Stimulated activated CD8-positive, alpha-beta memory T cell treated with anti-CD3 and anti-CD28 coated beads, Interleukin-4, amount 100 ng/mL, for 1 hour (primary cell): ENCODE measurements at places on chromosomes 5 and 9.

DNA sequence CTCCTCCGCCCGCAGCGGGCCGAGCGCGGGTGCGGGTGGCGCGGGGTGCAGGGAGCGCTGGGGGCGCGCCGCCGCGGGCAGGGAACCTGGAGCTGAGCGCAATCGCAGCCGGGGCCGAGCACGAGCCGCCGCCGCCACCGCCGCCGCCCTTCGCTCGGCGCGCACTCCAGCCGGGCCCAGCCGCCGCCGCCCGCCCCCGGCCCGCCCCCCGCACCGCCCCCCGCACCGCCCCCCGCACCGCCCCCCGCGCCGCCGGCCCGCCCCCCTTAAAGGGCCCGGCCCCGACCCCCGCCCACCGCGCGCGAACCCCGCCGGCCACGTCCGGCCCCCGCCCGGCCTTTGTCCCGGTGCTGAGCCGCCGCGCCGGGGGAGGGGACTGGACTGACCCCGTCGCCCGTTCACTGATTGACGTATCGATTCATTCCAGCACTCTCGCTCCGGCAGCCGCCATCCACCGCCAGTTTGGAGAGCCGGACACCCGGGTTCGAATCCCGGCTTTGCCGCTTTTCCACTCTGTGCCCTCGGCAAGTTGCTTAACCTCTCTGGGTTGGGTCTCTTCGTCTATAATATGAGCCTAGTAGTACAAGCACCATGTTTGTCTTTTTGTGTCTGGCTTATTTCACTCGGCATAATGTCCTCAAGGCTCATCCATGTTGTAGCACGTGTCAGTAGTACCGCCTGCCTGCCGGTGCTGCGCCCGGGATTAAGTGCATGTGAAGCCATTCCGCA is at the start of gene SH3PXD2B:
TSS of gene SH3PXD2B (minus strand) at position 168 of the 729 bp plus-strand sequence. CDS start 173 bp downstream, outside the sequence.
- no peak for DNase-seq

DNA sequence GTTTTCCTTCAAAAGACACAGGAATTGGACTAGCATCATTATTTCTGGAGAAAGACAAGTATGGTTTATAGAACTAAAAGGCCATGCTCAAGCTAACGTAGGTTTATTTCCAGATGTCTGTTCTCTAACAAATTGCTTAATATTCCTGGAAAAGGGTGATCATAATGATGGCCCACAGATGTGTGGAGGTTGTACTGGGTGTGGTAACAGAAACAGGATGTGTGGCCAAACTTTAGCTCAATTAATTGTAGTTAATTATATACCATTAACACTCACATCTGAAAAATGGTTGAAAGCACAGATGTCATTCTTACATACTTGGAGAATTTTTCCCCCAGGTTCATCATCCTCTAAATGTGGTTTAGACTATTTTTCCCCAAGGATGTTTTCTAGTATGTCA is 292.7 kb upstream of the RASA1 start:
- DNase-seq = no peak

DNA sequence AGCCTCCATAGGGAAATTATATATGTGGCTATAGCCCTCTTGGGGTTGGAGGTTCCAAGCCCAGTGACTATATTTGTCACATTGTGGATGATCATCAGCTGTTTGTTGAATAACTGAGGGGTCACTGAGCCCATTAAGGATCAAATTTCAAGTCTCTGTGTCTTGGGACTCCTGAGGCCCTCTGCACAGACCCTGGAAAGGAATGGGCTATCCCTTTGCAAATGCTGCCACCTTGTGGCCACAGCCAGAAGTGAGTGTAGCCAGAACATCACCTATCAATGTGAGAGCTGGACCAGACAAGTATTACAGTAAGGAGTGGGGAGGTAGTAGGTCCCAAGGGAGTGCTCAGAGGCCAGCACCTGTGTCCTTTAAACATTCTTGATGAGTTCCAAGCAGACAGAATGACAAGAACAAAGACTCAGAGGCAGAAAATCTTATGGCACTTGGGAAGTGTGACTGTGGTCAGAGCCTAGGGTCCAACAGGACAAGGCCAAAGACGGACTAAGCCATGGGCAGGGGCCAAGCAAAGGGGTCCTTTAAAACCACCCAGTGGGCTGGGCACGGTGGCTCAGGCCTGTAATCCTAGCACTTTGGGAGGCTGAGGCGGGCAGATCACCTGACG is 8.2 kb downstream of the RPP25L start:
- DNase-seq = peak; percentile 64

DNA sequence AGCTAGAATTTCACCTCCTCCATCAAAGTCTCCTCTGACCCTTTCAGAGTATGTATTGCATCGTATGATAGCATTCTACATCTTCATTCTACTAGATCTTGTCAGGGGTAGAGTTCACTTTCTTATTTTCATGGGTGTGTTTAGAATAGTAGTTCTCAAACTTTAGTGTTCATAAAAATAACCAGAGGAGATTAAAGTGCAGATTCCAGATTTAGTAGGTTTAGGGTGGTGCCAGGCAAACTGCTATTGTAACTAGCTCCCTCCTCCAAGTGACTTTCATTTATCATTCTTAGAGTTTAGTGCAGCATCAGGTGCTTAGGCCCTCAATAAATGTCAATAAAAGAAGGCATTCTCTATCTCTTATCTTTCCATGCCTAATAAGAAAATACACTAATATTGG is 7.2 kb upstream of the FYB1 start:
- DNase-seq = no peak

DNA sequence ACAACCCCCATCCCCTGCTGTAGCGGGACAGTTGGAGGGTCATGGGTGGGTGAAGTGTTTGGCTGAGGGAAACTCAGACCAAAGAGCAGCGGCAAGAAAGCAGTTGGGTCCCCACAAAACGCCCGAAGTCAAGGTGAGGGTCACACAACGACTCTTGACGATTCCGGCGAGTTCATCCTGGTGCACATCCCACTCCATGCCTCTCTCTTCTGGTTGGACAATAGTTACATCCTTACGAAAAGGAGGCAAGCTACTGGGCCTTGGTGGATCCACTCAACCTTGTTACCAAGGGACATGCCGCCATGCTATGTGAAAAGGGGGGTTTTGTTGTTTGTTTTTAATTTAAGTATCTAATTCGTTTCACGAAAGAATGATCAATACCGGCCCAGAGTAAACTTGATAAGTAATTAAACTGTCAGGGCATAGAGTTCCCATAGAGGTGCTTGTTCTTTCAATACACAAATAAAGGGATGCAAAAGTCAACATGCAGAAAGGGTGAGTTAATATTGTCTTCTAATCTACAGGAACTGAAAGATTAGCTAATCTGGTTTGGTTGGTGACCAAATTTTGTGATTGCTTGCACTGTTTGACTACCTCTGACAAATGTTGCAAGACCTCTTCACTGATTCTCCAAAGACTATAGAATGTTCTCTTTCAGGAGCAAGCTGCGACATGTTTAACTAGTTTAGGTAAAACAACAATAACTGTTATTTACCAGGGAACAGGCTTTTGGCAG is 732 bp upstream of the SMIM15 start:
- DNase-seq = no peak

DNA sequence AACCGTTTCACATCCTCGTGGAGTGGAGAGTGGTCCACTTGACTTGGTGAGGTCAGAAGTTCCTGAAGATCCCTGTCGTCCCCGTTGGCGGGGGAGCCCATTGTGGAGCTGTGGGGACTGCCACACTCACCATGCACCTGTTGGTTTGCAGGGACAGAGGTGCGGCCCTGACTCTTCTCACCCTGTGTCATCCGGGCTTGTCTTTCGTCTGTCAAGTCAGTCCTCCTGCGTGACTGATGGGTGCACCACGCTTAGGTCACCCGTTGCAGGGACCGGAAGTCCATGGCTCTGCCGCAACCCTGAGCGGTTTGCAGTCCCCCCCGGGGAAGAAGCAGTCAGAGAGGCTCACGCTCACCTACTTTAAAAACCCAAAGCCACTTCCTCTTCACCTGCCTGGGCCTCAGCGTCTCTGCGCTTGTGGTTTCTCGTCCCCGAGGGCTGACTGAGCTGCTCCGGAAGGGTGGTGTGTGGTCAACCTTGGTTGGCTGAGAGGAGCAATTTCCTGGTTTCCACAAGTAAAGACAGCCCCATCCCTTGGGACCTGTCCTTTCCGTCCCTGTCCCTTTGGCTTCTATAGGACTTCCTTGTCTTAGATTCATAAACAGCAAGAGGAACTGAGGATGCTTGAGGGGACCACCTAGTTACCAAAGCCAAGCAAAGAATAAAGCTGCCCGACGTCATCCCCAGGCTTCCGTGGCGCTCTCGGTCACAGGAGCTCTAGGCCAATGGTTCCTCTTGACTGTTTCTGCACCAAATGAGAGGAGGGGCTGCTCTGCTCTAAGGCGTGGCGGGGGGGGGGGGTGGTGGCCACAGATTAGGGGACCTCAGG is 53.2 kb downstream of the USP20 start:
- DNase-seq = peak; percentile 80

DNA sequence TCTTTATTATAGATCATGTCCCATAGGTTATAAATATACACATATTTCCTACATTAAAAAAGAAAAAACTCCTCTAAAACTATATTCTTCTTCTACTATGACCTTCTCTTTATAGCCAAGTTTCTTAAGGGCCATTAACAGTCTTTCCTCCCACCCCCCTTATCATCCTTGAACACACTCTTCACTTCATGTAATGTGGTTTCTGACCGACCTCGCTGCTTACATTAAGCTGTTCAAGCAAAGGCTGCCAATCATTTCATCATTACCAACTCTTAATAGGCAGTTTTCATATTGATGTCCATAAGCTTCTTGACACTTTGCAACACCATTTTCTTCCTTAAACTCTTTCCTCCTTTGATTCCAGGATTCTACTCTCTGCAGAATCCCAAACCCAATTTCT is 283.0 kb upstream of the PCSK5 start:
- DNase-seq = no peak

GRCh38 chr5:16867577-16867953 is 68.5 kb downstream of the MYO10 start:
- DNase-seq = no peak
